ENCODE measurements at places on chromosomes 5 and 9. TPM values are rescaled to one million over a fixed set of nuclear protein-coding genes. Genes with fewer than 3 reads are reported as not detected.

DNA sequence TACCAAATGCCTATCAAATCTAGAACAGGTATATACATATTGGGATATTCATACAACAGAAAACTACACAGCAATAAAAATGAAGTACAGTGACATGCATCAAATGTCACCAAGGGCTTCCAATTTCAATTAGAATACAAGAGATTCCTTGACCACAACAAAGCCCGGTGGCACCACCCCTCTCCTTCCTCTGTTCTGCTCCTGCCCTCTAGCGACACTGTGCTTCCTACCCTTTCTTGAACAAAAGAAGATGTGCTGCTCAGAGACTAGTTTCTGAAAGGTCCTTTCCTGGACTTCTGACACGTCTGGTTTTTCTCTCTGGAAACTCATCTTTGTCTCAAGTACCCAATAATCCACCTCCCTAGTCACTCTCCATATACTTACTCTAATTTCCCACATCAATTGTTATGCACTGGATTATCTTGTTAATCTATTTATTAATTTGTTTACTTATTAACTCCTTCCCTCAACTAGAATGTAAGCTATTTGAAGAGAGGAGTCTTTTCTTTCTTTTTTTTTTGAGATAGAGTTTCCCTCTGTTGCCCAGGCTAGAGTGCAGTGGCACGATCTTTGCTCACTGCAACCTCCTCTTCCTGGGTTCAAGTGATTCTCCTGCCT is 70.4 kb upstream of the CTSV start:
- H3K4me1 ChIP-seq, result no peaks in the 10 kb centered on the region
- no peak overlapping the region for H3K4me3 ChIP-seq
- H3K36me3 ChIP-seq, result no peaks in the 10 kb centered on the region
- DNase-seq, result no peak
- no peak overlapping the region for H3K27ac ChIP-seq
- no peaks in the 10 kb centered on the region for H3K27me3 ChIP-seq

- H3K4me3 ChIP-seq, result no peak overlapping the region
- H3K27ac ChIP-seq, result no peak overlapping the region
- no peak for DNase-seq
- H3K4me1 ChIP-seq, result peaks cover 4% of the 10 kb centered on the region
- H3K27me3 ChIP-seq, result no peaks in the 10 kb centered on the region
These were observed 200.5 kb downstream of the EBF1 start for GRCh38 chr5:158899211-158899610.

DNA sequence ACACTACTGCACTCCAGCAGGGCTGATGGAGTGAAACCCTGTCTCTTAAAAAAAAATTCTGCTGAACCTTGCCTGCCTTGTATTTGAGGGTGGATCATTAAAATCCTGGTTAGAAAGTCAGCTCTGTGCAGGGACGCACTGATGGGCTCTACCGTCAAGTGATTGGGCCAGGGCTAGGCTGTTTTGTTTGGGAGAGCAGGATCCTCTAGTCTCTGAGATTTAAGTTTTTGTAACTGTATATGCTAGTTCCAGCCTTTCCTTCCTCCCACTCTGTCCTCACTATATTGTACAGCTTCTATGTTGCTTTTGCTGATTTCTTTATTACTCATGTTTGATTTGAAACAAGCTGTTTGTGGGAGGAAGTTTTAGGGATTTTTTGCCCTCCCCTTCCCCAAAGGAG is 11.5 kb downstream of the DDX4 start:
- no peak for DNase-seq
- H3K27me3 ChIP-seq, result no peaks in the 10 kb centered on the region
- H3K36me3 ChIP-seq, result no peaks in the 10 kb centered on the region
- H3K4me1 ChIP-seq, result no peaks in the 10 kb centered on the region
- H3K4me3 ChIP-seq, result no peak overlapping the region

DNA sequence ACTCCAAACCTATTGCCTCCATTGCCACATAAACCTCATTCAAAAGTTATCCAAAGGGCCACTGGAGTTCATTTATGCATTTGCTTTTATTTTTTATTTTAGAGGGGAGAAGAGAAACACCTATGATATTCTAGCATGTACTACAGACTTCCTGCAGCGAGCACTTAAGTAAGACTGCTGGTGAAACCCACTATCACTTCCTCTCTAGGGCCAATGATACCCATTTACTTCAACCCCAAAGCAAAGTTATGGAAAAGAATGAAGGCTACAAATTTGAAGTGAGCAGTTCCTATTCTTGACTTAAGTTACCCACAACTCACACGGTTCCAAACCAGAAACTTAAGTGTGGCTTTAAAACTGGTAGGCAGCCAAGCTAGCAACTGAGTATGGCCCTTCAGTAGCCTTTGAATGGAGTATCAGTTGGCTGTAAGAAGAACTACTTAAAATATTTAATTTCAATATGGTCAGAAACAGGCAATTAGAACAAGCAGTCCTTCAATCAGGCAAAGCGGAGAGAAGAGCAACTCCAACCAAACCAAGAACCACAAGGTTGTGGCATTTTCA is 94.1 kb downstream of the GPR21 start:
- DNase-seq, result no peak
- H3K27me3 ChIP-seq, result no peaks in the 10 kb centered on the region
- peaks cover 10% of the 10 kb centered on the region for H3K36me3 ChIP-seq
- H3K27ac ChIP-seq, result no peak overlapping the region
- no peaks in the 10 kb centered on the region for H3K4me1 ChIP-seq
- H3K4me3 ChIP-seq, result no peak overlapping the region

- no peaks in the 10 kb centered on the region for H3K4me1 ChIP-seq
- H3K36me3 ChIP-seq, result no peaks in the 10 kb centered on the region
- no peak for DNase-seq
- no peaks in the 10 kb centered on the region for H3K27me3 ChIP-seq
- no peak overlapping the region for H3K4me3 ChIP-seq
- H3K27ac ChIP-seq, result no peak overlapping the region
These were observed 433.1 kb downstream of the CHSY3 start for GRCh38 chr5:130337179-130337888.

DNA sequence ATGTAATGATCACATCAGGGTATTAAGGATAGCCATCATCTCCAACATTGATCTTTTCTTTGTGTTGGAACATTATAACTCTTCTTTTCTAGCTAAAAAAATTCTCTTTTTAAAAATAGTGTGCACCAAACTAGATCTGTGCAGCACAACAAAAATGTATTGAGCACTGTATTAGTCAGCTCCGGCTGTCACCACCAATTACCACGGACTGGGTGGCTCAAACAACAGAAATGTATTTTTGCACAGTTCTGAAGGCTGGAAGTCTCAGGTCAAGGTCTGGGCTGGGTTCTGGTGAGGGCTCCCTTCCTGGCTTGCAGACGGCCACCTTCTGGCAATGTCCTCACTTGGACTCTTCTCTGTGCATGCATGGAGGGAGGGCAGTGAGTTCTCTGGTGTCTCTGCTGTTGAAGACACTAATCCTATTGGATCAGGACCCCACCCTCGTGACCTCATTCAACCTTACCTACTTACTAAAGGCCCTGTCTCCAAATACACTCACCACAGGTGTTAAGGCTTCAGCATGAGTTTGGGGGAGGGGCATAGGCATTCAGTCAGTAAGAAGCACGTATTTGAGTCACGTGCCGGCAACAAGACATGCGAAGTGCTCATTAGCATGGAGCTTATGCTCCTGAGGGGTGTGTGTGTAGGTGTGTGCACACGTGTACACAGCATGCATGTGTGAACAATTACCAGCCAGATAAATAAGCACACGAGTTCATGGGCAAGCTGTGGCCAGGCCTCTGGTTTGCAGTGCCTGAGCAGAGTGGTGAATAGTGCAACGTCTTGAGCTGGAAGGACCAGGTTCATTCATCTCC is 89.4 kb upstream of the SH3PXD2B start:
- H3K4me1 ChIP-seq, result peaks cover 3% of the 10 kb centered on the region
- no peak for DNase-seq
- peaks cover 7% of the 10 kb centered on the region for H3K27me3 ChIP-seq
- H3K27ac ChIP-seq, result no peak overlapping the region

- no peaks in the 10 kb centered on the region for H3K27me3 ChIP-seq
- no peaks in the 10 kb centered on the region for H3K36me3 ChIP-seq
- H3K4me3 ChIP-seq, result no peak overlapping the region
- no peak overlapping the region for H3K27ac ChIP-seq
These were observed 110.6 kb upstream of the FER start for GRCh38 chr5:108637134-108637533.

- no peaks in the 10 kb centered on the region for H3K4me1 ChIP-seq
- no peak overlapping the region for H3K27ac ChIP-seq
- H3K36me3 ChIP-seq, result peaks cover 59% of the 10 kb centered on the region
- DNase-seq, result no peak
These were observed 80.3 kb downstream of the OSMR start for GRCh38 chr5:38926121-38926520.

GRCh38 chr5:102582696-102583095 is 83.9 kb upstream of the SLCO6A1 start:
- H3K4me1 ChIP-seq, result no peaks in the 10 kb centered on the region
- no peak overlapping the region for H3K4me3 ChIP-seq
- no peaks in the 10 kb centered on the region for H3K36me3 ChIP-seq
- no peaks in the 10 kb centered on the region for H3K27me3 ChIP-seq
- H3K27ac ChIP-seq, result no peak overlapping the region
- DNase-seq, result no peak

GRCh38 chr9:87445646-87446045 is 52.0 kb upstream of the DAPK1 start:
- H3K27ac ChIP-seq, result no peak overlapping the region
- no peak for DNase-seq
- no peaks in the 10 kb centered on the region for H3K36me3 ChIP-seq
- no peaks in the 10 kb centered on the region for H3K4me1 ChIP-seq
- no peaks in the 10 kb centered on the region for H3K27me3 ChIP-seq

- peak overlapping the region; percentile 87 for H3K27ac ChIP-seq
- peak overlapping the region; percentile 40 for H3K4me3 ChIP-seq
- no peak for DNase-seq
- H3K27me3 ChIP-seq, result peaks cover 41% of the 10 kb centered on the region
- no peaks in the 10 kb centered on the region for H3K36me3 ChIP-seq
These were observed 49.2 kb downstream of the EBF1 start for GRCh38 chr5:159050316-159051143.

DNA sequence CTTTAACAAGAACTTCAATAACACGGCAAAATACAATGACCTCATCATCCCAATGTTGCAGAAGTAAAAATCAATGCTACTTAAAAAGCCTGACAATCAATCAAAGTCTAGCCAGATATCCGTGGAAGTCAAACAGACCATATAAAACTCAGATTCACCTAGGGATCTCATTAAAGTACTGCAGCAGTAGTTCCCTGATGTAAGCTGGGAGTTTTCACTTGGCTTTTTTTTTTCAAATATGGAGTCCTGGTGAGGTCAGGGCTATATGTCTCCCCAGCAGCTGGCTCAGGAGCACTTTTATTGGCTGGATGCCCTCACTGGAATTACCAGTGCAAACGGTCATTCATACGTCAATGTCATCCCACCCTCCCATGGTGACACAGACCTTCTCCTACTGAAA is 220.6 kb upstream of the SLC30A5 start:
- H3K36me3 ChIP-seq, result no peaks in the 10 kb centered on the region
- no peak for DNase-seq
- H3K27me3 ChIP-seq, result no peaks in the 10 kb centered on the region
- no peaks in the 10 kb centered on the region for H3K4me1 ChIP-seq
- no peak overlapping the region for H3K27ac ChIP-seq

DNA sequence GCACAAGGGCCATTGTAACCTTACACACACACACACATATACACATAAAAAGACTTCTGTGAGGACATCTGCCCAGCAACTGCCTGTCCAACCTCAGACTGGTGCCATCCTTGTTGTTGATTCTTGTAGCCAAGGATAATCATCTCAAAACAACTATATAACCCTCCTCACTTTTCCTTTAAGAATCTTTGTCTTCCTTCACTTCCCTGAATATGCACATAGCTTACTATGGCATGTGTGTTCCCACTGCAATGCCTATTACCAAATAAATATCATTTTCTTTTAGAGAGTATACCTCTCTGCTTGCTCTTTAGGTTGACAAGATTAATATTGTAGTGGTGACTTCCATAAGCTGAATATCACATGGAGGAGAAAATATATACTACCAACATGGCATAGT is 55.2 kb downstream of the APBA1 start:
- no peak overlapping the region for H3K4me3 ChIP-seq
- no peaks in the 10 kb centered on the region for H3K27me3 ChIP-seq
- peaks cover 5% of the 10 kb centered on the region for H3K4me1 ChIP-seq
- DNase-seq, result no peak
- no peaks in the 10 kb centered on the region for H3K36me3 ChIP-seq

DNA sequence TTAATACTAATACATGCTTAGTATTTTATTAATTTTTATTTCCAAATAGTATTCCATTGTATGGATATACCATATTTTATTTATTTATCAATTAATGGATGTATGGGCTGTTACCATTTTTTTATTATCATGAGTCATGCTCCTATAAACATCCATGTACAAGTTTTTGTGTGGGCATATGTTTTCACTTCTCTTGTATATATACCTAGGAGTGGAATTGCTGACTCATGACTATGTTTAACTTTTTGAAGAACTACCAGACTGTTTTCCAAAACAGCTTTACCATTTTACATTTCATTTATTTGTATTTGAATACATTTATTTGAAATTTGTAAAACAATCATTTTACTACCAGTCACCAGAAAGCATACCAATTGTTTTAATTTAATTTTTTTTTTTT is 14.1 kb upstream of the LRRC19 start:
- H3K36me3 ChIP-seq, result peaks cover 60% of the 10 kb centered on the region
- H3K4me1 ChIP-seq, result no peaks in the 10 kb centered on the region
- H3K27me3 ChIP-seq, result no peaks in the 10 kb centered on the region
- H3K27ac ChIP-seq, result no peak overlapping the region
- H3K4me3 ChIP-seq, result no peak overlapping the region

DNA sequence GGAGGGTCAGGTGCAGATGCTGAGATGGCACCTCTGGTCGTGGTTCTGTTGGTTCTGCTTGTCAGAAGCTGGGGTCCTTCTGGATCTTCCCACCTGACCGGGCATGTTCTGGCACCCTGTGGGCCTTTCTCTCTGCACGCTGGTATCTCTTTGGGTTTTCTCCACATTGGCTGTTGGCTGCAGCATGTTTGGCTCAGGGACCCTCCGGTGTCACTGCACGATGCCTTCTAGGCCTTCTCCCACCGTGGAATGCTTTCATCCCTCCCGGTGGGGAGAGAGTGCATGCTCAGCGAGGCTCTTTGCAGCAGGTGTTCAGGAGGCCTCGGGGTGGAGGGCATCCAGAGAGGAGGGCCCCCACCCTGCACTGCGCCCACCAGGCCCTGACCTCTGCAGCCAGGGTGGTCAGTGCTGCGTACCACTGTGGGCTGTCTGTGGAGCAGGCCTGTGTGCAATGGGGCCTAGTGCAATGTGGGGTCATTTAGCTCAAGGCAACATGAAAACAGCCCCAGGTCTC is 119.4 kb downstream of the WNK2 start:
- peaks cover 15% of the 10 kb centered on the region for H3K4me1 ChIP-seq
- no peaks in the 10 kb centered on the region for H3K27me3 ChIP-seq
- peak; percentile 31 for DNase-seq
- H3K27ac ChIP-seq, result no peak overlapping the region

PITX1 gene
- total RNA-seq, result 1.4 TPM

ANGPTL2 gene
- total RNA-seq, result 19.2 TPM

PHYKPL gene
- 27.1 TPM for total RNA-seq

PCDHGA6 gene
- 7.3 TPM for total RNA-seq

NR4A3 gene
- 2.3 TPM for total RNA-seq

SLC6A3 gene
- not detected for total RNA-seq

COL5A1 gene
- total RNA-seq, result 15.7 TPM
